ENCODE measurements at places on chromosomes 16 and 17. TPM values are rescaled to one million over a fixed set of nuclear protein-coding genes. Genes with fewer than 3 reads are reported as not detected.

The ATMIN gene
- total RNA-seq, result 62.1 TPM

The KRT15 gene
- total RNA-seq, result 29.8 TPM

The SP2 gene
- 2.5 TPM for total RNA-seq

The CHP2 gene
- total RNA-seq, result not detected

The MSLN gene
- 7.6 TPM for total RNA-seq

The PRR35 gene
- not detected for total RNA-seq

The PRR29 gene
- 0.76 TPM for total RNA-seq

The FOXN1 gene
- total RNA-seq, result not detected

The NAGPA gene
- total RNA-seq, result 30.0 TPM
